ENCODE measurements at places on chromosomes 13 and 19.
A peak's percentile ranks its signal among the peaks of the same experiment; 100 is the strongest.

DNA sequence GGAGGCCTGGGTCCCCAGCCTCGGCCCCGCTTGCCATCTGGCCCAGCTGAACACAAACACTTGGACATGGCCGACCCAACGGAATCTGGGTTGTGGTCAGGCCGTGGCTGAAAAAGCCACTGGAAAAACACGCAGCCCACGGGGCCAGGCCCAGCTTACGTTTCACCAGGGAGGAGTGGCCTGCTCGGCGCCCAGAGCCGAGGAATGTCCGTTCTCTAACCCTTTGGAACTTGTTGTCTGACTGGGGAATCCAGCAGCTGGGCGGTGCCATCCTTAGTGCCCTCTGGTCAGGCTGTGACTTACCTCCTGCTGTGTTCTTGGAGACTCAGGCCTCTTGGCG is 13.8 kb downstream of the CILP2 start:
- no peak for DNase-seq

- DNase-seq: no peak
Observed at GRCh38 chr13:94660695-94661326, 51.5 kb downstream of the SOX21 start.

- DNase-seq: peak; percentile 47
Observed at GRCh38 chr19:10858204-10858828, 10.1 kb downstream of the C19orf38 start.

GRCh38 chr19:47104680-47105079 is 8.9 kb downstream of the ZC3H4 start:
- DNase-seq: no peak

DNA sequence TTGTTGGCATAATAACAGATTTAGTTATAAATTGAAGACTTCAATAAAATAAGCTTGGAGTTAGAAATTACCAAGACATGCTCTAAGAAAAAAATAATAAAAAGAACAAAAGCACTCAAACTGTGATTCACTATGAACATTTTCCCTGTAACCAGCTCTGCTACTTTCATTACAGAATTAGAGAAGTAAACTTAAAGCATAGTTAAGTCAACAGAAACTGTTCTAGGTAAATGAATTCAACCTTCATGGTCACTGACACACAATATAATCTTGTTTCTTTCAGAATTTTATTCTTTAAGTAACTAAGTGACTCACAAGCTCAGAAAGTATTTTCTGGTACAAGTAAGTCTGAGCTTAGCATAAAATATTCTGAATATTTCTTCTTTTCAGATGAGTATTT is 136.3 kb downstream of the KLF5 start:
- DNase-seq: no peak

- no peak for DNase-seq
Observed at GRCh38 chr19:15897026-15897737, 692 bp downstream of the CYP4F2 start.

Measured in CD8-positive, alpha-beta T cell (primary cell).